Activated CD8-positive, alpha-beta memory T cell treated with anti-CD3 and anti-CD28 coated beads for 1 hour (primary cell): ENCODE measurements at places on chromosomes 11 and 22.

DNA sequence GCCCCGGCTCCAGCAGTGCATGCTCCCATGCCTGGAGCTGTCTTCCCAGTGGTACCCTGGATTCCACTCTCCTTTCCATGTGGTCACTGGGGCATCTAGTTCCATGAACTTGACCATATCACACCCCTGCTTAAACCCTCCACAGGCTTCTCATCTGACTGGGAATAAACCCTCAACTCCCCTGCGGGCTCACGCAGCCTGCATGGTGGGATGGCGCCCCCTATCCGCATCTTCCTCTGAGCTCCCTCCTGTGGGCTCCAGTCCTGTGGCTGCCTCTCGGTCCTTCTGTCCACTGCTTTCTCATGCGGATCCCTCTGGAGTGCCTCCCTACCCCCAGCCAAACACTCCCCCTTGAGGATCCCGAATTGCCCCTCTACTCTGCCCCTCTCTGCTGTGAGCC lies 41.4 kb upstream of the TTLL12 start:
- DNase-seq, result no peak

DNA sequence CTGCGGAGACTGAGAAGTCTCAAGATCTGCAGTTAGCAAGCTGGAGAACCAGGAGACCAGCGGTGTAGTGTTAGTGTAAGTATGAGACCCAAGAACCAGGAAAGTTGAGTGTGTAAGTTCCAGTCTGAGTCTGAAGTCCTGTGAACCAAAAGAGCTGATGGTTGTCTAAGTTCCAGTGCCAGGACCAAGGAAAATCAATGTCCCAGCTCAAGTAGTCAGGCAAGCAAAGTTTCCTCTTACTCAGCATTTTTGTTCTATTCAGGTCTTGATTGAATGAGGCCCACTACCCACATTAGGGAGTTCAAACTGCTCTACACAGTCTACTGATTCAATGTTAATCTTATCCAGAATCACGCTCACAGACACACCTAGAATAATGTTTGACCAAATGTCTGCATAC lies 11.0 kb downstream of the USP28 start:
- no peak for DNase-seq

- no peak for DNase-seq
Measured at GRCh38 chr11:76164861-76165751, 41.2 kb downstream of the WNT11 start.

- DNase-seq, result no peak
Measured at GRCh38 chr11:76638270-76639197, 32.0 kb downstream of the LRRC32 start.

GRCh38 chr11:57885298-57886050 lies 123.9 kb downstream of the CTNND1 start:
- no peak for DNase-seq
